ENCODE measurements at places on chromosomes 1 and 21.

DNA sequence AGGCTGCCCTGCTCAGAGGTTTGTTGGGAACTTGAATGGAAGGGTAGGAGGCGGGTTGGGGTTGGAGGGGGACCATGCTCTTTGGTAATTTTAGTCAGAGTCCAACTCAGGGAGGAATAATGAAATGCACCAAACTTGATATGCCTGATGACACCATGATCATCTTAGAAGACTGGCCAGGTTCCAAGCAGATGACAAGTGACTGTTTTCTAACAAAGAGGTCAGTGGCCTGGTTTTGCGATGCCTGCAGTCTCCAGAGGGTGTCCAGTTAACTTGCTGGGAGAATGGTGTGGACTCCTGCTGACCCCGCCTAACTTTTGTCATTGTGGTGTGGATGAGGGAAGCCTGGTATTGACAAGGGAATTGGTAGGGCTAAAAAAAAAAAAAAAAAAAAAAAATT is 12.4 kb downstream of the VANGL1 start:
- DNase-seq: no peak

GRCh38 chr1:206864939-206865671 is at the start of gene IL20:
IL20 (plus strand) TSS chr1:206865623; CDS start chr1:206865853, 230 bp downstream.
- peak; percentile 79 for DNase-seq

DNA sequence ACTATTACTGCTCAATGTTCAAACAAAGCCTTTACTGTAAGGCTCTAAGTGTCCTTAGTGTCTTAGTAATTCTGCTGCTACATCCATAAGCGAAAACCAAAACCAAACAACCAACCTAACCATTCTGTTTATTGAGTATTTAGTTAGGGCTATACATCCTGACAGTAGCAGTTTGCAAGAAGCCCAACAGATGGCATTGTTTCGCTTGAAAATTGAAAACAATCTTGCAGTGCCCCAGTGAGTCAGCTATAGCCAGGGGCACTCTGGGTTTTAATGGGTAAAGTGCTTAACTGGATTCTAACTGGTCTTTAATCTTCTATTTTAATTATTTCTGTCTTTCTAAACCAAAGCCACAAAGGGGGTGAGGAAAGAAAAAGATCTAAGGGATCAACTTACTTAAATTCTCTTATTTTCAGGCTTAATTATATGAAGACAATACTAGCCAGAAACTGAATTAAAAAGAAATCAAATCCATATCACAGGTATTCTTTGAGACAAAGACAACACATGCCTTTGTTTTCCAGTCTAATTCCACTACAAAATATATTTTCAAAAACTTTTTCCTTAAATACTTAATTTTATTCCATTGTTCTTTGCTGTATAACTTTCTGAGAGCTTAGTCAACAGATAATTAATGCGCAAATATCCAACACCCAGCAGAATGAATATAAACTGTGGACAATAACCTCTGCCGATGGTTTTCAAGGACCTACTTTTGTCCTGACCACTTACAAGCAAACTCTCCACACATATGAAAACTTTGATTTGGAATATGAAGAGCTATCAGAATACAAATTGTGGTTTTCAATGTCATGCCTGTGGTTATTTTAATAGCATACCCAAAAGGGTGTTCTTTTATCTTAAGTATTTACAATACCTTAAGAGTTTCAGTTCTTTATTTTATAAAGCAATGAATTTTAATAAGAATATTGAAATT is 15.2 kb downstream of the POGZ start:
- DNase-seq: no peak

DNA sequence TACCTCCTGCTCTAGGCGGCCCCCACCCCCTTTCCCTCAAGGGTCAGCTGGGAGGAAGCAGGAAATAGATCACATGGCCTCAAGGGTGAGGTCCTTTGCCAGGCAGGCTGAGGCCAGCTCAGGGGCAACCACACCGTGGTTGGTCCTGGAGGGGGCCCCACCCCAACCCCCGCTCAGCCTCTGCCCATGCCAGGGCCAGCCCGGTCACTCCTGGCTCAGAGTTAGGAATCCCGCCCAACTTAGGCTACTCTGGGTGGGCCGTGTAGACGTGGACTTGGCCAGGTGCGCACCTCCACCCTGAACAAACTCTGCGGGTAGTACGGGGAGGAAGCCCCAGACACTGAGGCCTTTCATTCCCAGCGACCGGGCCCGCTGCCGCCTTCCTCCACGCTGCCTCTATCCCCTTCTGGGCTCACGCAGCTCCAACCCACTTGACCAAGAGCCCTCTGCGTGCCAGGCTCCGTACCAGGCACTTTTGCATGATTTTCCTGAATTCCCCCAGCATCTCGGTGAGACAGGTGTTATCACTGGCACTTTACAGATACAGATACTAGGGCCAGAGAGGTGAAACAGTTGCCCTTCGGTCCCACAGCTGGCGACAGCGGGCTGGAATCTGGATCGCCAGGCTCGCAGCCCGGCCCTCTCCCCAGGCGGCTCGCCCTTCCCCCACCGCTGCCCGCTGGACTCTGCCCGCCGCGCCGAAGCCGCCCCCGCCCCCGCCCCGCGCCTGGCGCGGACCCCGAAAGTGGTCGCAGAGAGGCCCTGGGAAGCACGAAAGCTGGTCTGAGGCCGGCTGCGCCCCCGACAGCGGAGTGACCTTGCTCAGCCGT is 769 bp downstream of the GALE start:
- no peak for DNase-seq

DNA sequence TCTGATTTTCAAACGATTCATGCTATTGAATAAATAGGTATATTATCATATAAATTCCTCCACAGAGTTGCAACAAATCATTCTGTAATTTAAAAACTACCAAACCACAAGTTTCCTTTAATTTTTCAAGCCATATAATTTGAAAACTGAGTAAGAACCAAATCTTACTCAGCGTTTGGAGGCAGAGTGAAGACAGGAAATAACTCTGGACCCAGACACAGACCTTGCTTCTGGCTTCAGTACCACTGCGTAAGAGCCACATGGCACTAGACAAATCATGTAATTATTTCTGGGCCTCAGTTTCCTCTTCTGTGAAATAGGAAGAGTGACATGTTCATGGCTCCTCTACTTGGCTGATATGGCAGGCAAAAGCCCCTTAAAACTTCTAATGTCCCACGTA is 82.4 kb downstream of the SMYD2 start:
- DNase-seq: no peak

GRCh38 chr1:117173006-117173405 is 37.7 kb downstream of the VTCN1 start:
- DNase-seq: no peak

DNA sequence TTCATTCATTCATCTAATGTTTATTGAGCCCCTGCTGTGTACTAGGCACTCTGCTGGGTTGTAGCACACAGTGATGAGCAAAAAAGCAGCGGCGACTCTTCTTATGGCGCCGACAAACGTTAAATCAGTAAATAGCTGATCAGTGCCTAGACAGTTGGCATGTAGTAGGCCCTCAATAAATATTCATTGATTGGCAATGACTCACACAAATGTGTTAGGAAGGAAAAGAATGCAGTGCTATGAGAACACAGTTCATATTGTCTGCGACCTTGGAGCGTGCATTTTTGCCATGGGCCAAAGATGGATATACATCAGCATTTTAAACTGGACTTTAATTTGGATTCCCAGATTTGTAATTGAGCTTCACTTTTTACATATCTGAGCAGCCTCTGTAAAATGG is 52.0 kb downstream of the PRDM2 start:
- no peak for DNase-seq

GRCh38 chr1:68230901-68231626 is 1.3 kb downstream of the WLS start:
- DNase-seq: no peak

DNA sequence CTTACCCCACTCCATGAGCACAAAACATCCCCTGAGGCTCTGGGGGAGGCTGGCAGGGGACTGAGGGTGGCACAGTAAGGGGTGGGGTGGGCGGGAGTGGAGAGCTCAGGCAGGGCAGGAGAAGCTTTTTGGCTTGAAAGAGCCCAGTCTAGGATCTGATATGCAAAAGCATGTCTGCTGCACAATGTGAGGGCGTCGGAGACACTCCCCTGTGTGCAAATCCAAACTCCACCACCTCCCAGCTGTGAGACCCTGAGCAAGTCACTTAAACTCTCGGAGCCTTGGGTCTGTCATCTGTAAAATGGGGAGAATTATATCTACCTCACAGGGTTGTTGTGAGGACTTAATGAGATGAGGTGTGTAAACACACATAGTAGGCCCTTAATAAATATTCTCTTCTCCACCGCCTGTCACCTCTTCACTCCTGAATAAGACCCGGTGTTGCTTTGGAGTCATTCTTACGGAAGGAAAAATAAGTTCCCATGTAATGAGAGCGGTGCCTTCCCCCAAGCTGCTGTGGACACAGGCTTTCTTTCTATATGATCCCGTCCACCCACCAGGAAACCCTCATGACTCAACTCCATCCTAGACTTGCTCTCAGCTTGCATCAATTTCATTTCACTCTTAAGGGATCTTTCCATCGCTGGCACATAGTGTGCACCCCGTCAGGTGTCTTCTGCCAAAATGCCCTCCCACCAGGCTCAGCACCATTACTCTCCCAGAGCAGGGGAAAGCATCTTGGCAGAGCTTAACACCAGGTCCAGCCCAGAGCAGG is 12.5 kb downstream of the KCNN3 start:
- no peak for DNase-seq

DNA sequence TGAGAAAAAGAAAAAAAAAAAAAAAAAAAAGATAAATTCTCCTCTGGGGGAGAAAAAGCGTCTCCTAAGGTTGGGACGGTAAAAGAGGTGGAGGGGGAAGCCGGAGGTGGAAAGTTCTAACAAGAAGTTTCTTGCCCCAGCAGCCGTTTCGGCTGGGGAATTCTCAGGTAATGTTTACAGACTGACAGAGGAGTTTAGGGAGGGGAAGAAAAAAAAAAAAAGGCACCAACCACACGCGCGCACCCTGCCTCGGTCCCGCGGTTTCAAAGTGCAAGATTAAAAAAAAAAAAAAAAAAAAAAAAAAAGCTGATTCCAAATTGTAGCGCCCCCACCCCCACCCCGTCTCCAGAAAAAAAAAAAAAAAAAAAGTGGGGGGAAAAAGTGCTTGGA is 504 bp downstream of the DHRS3 start:
- DNase-seq: no peak

GRCh38 chr1:169906938-169907337 is 13.2 kb upstream of the SCYL3 start:
- no peak for DNase-seq

GRCh38 chr1:162235241-162235800 is 141.3 kb downstream of the SPATA46 start:
- DNase-seq: no peak

- no peak for DNase-seq
These were observed 33.3 kb upstream of the PIGC start for GRCh38 chr1:172477216-172477615.

GRCh38 chr1:232678185-232678886 is 48.4 kb upstream of the SIPA1L2 start:
- no peak for DNase-seq

DNA sequence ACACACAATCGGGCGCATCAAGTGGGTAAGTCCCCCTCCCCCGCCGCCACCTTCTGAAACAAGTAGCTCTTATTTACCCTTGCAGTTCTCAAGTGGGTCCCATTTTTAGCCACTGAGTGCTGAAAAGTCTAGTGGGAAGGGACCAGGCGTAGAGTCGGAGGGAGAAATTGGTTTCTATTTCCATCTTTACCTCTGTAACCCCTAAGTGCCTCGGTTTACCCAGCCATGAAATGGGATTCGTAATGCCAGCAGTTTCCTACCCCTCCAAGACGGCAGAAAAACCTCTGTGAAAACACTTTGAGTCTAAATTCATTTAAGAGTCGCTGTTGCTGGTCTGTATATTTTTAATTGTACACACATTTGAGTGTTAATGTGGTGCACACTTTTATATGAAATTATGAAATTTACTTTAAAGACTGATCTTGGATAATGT is 928 bp downstream of the TLCD4 start:
- DNase-seq: no peak

DNA sequence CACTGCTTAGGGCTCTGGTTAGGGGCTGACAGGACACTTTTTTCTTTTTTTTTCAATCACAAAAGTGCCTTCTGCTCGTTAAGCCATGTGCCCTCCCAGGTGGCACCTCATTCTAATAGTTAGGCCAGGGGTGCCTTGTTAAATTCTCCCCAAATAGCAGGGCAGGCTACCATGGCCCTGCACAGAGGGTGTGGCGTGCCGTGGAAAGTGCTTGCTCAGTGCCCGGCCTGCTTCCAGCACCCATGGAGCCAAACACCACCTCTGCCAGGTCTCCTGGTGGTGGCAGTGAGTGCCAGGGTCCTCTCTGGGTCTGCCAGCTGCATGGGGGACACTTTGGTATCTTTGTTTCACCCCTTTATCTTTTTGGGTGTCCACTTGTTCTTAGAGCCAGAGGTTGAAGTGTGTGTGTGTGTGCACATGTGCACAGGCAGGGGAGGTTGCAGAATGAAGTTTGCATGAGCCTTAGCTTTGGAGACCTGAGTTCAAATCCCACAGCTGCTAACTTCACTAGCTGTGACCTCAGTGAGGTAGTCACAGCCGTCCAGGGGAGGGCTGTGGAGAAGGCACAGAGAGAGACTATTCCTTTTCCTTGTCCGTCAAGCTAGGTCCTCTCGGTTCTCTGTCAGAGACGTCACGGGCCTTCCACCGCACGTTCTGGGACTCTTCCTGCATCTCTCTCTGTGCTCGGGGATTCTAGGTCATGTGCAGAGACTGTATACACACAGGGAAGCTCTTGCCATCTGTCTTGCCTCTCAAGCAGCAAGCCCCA is 39.9 kb upstream of the CSF3R start:
- no peak for DNase-seq

DNA sequence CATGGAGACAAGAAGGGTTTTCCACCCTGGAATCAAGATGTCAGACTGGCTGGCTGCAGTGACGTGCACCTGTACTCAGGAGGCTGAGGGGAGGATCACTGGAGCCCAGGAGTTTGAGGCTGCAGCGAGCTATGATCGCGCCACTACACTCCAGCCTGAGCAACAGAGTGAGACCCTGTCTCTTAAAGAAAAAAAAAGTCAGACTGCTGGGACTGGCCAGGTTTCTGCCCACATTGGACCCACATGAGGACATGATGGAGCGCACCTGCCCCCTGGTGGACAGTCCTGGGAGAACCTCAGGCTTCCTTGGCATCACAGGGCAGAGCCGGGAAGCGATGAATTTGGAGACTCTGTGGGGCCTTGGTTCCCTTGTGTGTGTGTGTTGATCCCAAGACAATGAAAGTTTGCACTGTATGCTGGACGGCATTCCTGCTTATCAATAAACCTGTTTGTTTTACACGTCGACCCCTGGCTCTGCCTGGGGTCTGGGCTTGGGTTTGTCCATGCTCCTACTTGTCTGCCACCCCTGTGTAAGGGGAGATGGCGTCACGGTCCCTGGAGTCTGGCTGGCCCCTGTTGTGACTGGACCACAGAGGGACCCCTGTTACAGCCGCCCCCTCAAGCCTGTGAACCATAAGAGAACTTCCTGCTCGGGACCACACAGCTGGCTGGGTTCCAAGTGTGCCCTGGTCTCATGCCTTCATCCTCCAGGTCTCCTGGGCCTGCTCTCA is 20.9 kb upstream of the VPS13D start:
- DNase-seq: peak; percentile 67

- DNase-seq: no peak
These were observed 11.4 kb upstream of the ZSCAN20 start for GRCh38 chr1:33460947-33461629.

- DNase-seq: peak; percentile 17
These were observed 671 bp downstream of the HNRNPU start for GRCh38 chr1:244863491-244864252.
